ENCODE measurements at places on chromosomes 1 and 21.

GRCh38 chr1:237093691-237094090 lies 51.7 kb downstream of the RYR2 start:
- DNase-seq, result no peak

DNA sequence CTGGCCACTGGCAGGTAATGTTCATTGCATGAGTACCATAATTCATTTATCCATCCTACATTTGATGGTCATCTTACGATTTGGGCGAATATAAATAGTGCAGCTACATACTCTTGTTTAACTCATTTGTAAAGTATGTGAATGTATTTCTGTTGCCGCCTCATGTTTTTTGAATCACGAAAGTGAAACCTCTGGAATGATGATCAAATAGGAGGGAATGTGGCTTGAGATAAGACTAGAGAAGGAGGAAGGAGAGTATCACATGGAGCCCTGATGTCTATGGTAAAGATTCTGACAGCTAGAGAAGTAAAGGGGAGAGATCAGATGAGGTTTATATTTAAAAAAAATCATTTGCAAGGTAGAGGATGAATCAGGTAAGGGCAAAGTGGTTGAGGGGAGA lies 8.0 kb downstream of the MRPS14 start:
- DNase-seq, result no peak

DNA sequence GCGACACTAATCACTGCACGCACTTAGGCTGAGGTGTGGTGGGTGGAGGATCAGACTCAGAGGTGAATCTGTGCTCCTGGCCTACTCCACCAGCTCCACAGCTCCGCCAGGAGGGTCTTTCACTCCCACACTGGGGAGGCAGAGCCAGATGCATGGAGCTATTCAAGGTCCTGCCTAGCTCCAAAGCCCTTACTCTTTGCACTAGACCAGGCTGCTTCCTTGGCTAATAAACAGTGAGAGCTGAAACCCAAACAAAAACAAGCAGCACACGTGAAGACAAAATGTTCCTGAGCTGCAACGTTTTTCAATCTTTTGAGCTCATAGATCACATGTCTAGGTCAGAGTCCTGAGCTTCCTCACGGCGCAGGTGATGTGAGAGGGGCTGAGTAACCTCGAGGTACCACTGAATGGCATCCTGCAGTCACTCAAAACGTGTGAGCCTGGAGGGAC lies 19.2 kb downstream of the CAPZB start:
- DNase-seq, result no peak

DNA sequence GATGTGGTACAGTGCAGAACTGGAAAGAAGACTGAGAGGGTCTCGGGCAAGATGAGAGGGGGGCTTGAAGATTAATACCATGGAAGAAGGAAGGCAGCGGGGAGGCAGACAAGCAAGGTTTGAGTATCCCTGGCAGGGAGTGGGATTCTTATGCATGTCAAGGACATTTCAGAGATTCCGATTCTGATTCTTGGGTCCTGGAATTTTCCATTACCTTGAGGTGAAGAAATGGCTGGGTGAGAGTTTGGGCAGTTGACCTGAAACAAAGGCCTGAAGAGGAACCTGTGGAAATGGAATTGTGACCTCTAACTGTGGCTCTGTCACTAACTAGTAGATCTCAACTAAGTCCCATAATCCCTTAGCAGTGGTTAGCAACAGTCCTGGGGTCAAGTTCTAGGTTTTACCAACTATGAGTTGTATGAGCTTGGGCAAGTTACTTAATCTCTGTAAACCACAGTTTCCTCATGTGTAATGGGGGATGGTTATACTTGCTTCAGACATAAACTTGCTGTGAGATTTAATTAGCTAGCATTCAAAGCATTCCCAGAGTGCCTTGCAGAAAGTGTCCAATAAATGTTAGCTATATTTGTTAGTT lies 8.6 kb upstream of the ACTN2 start:
- DNase-seq, result peak; percentile 17

DNA sequence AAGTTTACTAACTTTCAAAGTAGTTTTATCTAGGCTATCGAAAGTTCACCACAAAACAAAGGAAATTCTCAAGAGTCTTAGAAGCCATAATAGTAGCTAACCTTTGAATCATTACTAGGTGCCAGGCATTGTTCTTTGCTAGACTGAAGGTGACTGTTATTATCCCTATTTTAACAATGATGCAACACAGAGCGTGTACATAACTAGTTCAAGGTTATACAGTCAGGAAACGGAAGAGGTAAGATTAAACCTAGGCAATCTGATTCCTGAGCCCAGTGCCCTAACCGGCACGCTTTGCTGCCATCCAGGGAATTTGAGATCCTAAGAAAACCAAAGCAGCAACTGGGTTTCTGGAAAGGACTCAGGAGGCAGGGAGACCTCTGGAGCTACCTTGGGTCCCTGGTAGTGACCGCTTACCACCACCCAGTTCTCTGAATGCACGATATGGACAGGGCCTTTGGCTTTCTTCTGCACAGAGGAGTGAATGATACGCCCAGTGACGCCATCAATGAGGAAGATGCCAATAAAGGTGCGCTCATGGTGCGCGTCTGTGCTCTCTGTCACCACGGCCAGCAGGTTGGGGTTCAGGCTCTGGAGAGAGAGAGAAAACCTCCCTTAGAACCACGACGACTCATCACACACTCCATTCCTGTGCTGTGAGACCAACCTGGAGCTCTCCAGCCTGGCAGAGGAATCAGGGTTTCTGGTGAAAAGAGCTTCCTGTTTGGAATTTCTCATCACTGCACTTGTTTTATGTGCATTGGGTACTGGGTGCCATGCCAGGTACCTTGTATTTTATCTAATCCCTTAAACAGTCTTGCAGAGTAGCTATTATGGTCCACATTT lies 13.1 kb upstream of the UBR4 start:
- DNase-seq, result no peak

- DNase-seq, result peak; percentile 85
Observed at GRCh38 chr1:10074059-10074851, 41.5 kb downstream of the UBE4B start.

DNA sequence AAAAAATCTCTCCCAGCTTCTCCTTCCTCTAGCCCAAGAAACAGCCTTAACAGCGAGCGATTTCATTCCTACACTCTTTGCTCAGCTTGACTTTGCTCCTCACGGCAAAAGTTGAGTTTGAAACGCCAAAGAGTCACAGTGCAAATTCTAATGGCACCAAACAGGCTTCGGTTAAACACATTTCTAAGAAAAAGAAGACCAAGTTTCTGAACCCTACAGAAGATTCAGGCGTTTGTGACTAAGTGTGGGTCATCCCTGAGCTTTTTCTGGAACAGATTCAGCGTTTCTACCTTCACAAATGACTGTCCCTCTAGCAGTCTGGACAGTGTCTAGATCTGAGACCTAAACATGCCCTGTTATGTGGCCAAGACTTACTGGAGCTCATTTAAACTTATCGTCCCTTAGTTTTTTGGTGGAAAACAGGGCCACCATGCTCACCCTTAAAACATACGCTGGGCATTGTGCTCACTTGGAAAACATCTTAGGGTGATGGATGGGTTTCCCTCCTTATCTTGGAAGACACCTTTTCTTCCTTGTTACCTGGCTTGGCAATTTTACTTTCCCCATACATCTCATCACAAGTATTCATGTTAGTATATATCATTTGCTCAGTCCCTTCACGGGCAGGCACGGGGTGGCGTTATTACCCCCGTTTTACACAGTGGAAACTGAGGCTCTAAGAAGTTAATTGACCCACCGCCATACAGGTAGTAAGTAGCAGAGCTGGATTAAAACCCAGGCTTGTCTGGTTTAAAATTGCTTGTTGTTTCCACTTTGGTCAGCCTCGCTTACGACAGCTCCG lies 1.0 kb downstream of the C1orf198 start:
- peak; percentile 4 for DNase-seq

DNA sequence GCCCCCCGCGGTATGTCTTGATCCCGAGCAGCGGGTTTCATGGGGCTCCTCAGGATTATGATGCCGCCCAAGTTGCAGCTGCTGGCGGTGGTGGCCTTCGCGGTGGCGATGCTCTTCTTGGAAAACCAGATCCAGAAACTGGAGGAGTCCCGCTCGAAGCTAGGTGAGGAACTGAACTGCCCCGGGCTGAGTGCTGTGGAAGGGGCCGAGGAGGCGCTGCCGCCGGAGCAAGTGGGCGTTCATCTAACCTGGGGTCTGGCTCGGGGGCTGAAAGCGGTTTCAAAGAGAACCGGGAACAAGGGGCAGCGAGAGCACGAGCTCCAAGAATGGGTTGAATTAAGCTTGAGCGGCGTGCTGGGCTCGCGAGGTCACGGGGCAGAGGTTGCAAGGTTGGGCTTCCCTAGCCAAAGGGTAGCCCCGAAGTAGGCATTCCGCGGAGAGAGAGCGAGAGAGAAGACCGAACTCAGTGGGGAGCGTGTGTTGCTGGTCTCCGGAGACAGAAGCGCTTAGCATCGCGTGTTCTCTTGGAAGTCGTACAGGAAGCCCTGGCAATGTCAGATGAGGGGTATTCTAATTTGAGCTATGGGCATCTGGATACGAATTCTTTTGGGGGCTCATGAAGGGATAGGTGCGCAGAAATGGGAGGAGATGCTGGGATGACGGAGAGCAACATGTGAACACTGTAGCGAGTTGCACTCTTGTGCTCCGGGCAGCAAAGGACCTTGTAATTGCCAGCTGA lies 732 bp downstream of the HS2ST1 start:
- DNase-seq, result peak; percentile 76

DNA sequence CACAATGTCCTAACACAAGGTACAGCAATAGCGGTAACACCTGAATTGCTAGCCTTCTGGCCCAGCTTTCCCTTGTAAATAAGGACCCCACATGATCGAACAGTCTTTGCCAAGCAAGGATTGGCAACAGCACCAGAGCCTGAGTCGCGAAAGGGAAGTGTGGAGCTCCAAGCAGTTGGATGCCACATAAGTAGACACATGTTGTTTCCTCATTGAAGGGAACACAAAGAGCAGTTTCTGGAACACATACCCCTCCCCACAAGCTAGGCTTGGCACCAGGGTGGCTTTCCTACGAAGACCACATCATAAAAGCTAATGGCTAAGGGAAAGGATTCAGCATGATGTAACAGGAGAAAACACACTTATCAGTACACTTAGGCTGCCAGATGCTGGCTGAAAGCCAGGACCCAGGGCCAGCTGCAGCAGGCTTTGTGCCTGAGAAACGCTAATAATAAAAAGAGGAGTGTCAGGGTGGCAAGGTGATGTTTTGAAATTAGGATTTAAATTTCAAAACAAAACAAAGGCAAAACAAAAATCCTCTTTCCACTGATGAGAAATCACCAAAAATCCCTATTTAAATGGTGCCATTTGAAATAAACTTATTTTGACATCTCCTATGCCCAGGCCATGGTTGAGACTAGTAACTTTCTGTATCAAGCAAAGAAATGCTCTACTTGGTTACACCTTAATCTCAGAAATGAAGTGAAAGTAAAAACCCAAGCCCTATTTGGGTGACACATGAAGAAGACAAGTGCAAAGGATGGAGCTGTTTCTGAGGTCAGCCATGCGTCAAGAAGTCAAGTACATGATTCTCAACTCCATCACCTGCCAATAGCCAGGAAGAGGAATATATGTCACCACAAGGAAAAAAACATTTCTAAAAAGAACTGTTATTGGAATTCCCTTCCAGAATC lies 11.9 kb upstream of the CPLANE2 start:
- DNase-seq, result peak; percentile 53

DNA sequence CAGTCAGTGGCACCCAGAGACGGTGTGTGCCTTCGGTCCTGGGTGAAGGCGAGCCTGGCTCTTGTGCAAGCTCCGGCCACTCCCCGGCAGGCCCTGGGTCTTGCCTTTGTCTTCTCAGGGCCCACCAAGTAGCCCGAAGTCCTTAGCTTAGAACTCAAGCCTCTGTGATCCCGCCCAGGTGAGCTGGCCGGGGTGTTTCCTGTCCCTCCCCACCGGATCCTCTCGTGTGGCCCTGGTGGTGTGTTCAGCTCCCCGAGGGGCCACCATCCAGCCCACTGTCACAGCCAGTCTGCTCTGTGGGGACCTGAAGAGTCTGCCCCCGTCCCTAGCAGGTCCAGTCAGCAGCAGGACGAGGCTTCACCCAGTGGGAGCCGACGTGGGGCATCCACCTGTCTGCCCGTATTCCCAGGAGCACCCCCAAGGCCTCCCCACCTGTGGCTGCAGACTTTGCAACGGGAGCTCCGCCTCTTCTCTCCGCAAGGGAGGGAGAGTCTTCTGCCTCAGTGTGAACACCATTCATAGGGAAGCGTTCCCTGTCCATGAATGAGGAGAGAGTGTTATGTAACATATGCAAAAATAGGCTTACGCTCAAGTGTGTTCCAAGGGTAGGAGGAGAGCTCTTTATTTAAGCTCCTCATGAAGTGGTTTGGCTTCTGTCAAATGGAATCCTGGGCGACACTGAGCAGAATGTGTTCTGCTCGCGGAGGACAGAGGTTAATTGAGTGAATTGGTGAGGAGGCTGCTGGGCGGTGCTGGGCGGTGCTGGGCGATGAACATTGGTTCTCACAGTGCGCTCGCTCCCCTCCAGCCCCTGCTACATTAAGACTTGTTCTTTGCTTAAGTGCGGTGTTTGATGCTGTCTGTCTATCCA lies 108.9 kb downstream of the CRYAA start:
- no peak for DNase-seq

GRCh38 chr1:153509729-153510354 lies 25.9 kb downstream of the S100A6 start:
- peak; percentile 57 for DNase-seq

GRCh38 chr1:203512848-203513584 lies 19.1 kb downstream of the OPTC start:
- DNase-seq, result peak; percentile 96

DNA sequence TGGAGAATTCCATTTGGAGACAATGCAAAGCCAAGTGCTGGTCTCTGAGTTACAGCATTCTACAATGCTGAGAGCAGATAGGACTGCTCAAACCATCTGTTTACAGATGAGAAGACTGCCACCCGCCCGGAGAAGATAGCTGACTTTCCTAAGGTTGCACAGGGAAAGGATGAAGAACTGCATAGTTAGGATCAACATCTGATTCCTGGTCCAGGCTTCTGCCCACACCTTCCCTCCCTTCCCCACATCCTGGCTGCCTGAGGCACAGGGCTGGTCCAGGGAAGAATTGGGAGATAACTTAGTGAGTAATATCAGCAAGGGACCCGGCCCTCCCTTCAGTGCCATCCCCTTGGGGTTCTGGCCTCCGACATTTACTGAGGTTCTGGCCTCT lies 2.0 kb downstream of the SERINC2 start:
- no peak for DNase-seq

DNA sequence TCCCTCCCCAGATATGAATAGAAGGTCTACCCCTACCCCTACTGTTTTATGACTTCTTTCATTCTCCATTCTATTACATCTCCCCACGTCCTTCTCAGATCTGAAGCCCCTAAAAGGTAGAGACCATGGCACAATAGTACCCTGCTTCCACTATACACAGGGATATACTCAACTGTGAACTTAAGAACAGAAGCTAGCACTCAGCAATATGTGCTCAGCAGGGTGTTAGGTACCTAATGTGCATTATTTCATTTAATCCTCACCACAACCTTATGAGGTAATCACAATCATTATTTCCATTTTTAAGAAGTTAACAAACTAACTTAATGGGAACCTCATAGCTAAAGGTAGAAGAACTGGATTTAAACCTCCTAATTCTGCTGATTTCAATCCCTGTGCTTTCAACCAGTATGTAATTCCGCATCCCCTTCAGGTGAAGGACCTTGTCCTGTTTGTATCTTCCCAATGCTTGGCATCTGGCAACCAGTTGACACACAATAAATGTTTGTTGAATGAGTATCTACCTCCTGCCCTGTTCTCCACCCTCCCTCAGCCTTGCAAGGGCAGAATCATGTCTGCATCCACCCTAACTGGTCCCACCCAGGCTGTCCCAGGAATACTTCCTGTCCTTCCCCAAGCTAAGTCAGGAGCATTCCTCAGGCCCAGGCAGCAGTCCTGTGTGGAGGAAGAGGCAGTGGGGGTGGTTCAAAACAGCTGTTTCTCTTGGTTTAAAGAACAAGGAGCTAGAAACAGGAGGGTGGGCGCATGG lies 6.5 kb downstream of the DENND2D start:
- no peak for DNase-seq

All from suppressor macrophage (primary cell).